ENCODE measurements at places on chromosomes 3 and 15. TPM values are rescaled to one million over a fixed set of nuclear protein-coding genes. Genes with fewer than 3 reads are reported as not detected.

The NMD3 gene
- 75.7 TPM for total RNA-seq

The PLA1A gene
- total RNA-seq, result 0.31 TPM

The CCDC39 gene
- 0.63 TPM for total RNA-seq

The IFT57 gene
- 72.0 TPM for total RNA-seq

The LYSMD4 gene
- total RNA-seq, result 36.9 TPM

The GOLGA6L7 gene
- total RNA-seq, result not detected

The XYLB gene
- total RNA-seq, result 10.3 TPM

The HTR3D gene
- total RNA-seq, result not detected

The MME gene
- total RNA-seq, result 5.9 TPM

The MCF2L2 gene
- total RNA-seq, result 57.3 TPM

The MYEF2 gene
- total RNA-seq, result 179 TPM
